ENCODE measurements at places on chromosomes 7 and 10. TPM values are rescaled to one million over a fixed set of nuclear protein-coding genes. Genes with fewer than 3 reads are reported as not detected.

- no peak for DNase-seq
These were observed 200.3 kb downstream of the LSM5 start for GRCh38 chr7:32289651-32290414.

DNA sequence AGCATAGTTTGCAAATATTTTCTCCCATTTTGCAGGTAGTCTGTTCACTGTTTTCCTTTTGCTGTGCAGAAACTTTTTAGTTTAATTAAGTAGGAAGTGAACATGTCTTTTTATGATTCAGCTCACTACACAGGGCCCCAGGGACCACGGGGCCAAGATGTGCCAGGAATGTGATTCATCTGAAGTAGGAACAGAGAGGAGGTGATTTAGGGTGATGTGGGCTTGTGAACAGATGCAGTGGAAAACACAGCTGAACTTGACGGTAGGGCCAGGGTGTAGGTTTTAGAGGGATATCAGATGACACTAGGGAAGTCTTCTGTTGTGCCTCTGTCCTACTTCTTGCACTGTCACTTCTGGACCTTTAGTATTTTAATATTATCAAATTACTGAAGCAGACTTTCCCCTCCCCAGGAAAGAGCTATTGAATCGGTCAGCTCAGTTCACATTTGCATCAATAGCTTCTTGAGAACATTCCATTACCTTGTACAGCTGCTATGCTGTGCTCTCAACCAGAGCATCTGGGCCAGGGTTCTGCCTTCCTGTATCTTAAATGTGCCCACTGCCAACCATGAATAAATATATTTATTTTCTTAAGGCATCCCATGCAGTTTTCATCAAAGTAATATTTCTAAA, 96.9 kb downstream of the OSBPL3 start:
- no peak for DNase-seq

The DDX50 gene
- total RNA-seq: 6.4 TPM

DNA sequence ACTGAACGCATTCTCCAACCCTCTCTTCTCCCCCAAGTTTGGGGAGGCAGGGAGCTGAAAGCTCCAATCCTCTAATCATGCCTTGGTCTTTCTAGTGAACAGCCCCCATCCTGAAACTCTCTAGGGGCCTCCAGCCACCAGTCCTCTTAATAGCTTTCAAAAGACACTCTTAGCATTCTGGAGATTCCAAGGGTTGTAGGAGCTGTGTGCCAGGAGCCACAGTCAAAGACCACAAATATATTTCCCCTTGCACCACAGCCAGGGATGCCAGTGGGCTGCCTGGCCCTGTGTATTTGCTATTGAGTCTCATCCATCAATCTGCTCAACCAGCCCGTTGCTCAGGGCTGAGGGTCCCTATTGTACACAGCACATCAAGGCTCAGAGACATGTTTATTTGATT, 18.5 kb upstream of the MLXIPL start:
- no peak for DNase-seq

GRCh38 chr7:48048113-48048512, 12.8 kb downstream of the C7orf57 start:
- no peak for DNase-seq

The OR2A1 gene
- not detected for total RNA-seq

DNA sequence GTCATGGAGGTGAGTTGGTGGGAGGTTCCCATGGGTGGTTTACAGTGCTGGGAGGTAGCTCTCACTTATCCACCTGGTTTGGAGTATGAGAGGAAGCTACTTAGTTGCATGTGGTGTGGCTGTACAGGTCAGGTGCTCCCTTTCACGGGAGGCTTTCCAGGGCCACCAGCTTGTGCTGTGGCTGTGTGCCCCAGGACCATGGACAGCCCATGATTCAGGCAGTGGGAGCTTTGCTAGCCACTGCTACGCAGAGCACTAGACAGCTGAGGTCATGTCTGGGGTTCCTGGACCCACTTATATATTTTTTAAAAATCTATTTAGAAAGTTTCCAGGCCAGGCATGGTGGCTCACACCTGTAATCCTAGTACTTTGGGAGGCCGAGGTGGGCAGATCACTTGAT, 42.5 kb upstream of the KCNMA1 start:
- no peak for DNase-seq
